ENCODE measurements at places on chromosomes 5 and 9. TPM values are rescaled to one million over a fixed set of nuclear protein-coding genes. Genes with fewer than 3 reads are reported as not detected.

Gene HSD17B3
- total RNA-seq, result not detected

Gene TLE1
- total RNA-seq, result 29.1 TPM

Gene HK3
- total RNA-seq, result not detected

Gene FAM13B
- 17.2 TPM for total RNA-seq

Gene MTMR12
- total RNA-seq, result 11.2 TPM

Gene ANKRD31
- total RNA-seq, result 0.05 TPM

Gene RLN1
- not detected for total RNA-seq

Gene ERCC8
- total RNA-seq, result 15.6 TPM

Gene ADRA1B
- 1.7 TPM for total RNA-seq

Gene DND1
- not detected for total RNA-seq

Gene GNA14
- 2.2 TPM for total RNA-seq

Gene ADGRD2
- total RNA-seq, result not detected

Gene PCDHB10
- total RNA-seq, result 0.56 TPM

Gene NR4A3
- 0.12 TPM for total RNA-seq

Gene EDIL3
- total RNA-seq, result 29.4 TPM

Gene SPAG8
- total RNA-seq, result 1.4 TPM

Gene INSL4
- not detected for total RNA-seq

Gene RLN2
- total RNA-seq, result not detected

Gene CER1
- not detected for total RNA-seq

Gene AQP3
- 8.5 TPM for total RNA-seq

Gene PPP1R26
- 4.6 TPM for total RNA-seq

Gene PTGER4
- total RNA-seq, result 39.9 TPM

Gene EPB41L4B
- total RNA-seq, result 0.56 TPM

Gene RAI14
- total RNA-seq, result 24.1 TPM

Gene ANGPTL2
- total RNA-seq, result 157 TPM

Gene MUSK
- 0.05 TPM for total RNA-seq

Gene NR5A1
- not detected for total RNA-seq

Gene MYMK
- total RNA-seq, result not detected

Gene PCDHGA9
- total RNA-seq, result 5.3 TPM

Gene LRRC8A
- total RNA-seq, result 31.8 TPM

Gene SNX24
- total RNA-seq, result 8.1 TPM

Gene PLAC8L1
- not detected for total RNA-seq

Gene CDKN2A
- 19.5 TPM for total RNA-seq

Gene WDR38
- not detected for total RNA-seq

Gene CCDC107
- 26.8 TPM for total RNA-seq

All from cardiac ventricle fibroblast (primary cell).